Mesothelial cell of epicardium (in vitro differentiated cells): ENCODE measurements at places on chromosomes 1 and 21.
A peak's percentile ranks its signal among the peaks of the same experiment; 100 is the strongest.

DNA sequence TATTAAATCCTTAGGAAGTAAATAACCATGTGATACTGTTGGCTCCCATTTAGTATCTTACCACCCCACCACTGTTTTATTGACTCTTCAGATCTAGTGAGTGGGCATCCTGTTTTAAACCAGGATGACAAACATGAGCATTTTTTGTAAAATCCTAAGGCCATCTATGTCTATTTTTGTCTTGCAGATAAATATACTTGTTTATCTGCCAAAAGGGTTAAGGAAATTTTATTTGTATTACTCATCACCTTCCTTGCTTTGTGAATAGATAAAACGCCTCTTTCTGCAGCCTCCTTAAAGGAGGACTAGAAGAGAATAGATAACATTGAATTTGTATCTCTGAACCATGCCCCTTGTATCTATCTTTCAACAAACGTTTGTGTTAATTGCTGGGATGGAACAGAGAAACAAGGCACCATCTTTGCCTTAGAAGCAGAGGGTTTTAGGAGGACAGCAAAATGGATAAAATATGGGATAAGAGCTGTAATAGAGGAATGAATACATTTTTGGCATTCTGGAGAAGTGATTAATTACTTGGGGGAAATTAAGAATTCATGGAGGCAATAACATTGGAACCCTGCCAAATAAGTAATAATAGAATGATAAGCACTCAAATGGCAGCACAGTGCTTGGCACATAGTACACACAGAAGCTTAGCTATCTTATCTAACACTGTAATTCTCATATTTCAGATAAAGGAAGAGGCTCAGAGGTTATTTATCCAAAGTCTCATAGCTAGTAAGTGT lies 14.7 kb downstream of the YTHDF2 start:
- H3K27me3 ChIP-seq: no peaks in the 10 kb centered on the region
- DNase-seq: no peak
- peak overlapping the region; percentile 70 for H3K27ac ChIP-seq
- H3K4me1 ChIP-seq: peaks cover 38% of the 10 kb centered on the region
- H3K36me3 ChIP-seq: peaks cover 16% of the 10 kb centered on the region

- no peak overlapping the region for H3K4me3 ChIP-seq
- peaks cover 11% of the 10 kb centered on the region for H3K36me3 ChIP-seq
- H3K4me1 ChIP-seq: peaks cover 31% of the 10 kb centered on the region
- peak overlapping the region; percentile 17 for H3K27ac ChIP-seq
These were observed 10.0 kb upstream of the ABCG1 start for GRCh38 chr21:42208801-42209490.

- no peaks in the 10 kb centered on the region for H3K4me1 ChIP-seq
- H3K36me3 ChIP-seq: peaks cover 34% of the 10 kb centered on the region
- H3K4me3 ChIP-seq: no peak overlapping the region
- no peak overlapping the region for H3K27ac ChIP-seq
- no peak for DNase-seq
- no peaks in the 10 kb centered on the region for H3K27me3 ChIP-seq
These were observed 42.7 kb upstream of the GLIS1 start for GRCh38 chr1:53781654-53782053.

DNA sequence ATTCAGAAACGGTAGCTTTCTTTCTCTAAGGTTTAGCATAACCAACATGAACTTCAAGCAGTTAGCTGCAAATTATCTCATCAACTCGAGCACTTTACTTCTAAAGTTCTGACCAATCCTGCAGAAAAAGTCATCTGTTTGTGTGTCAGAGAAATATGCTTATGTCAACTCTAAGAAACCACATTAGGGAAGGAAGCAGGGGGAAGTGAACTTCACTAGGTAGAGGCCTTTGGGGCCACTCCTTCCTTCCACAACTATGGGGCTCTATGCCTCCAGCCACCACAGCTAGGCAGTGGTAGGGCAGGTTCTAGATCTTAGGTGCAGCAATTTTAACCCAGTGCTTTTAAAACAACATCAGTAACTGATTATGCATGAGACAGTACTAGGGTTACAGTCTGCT lies 375.9 kb downstream of the DSCAM start:
- H3K4me1 ChIP-seq: peaks cover 4% of the 10 kb centered on the region
- no peak for DNase-seq
- no peak overlapping the region for H3K4me3 ChIP-seq
- no peaks in the 10 kb centered on the region for H3K36me3 ChIP-seq

GRCh38 chr21:37183749-37184148 lies 83.4 kb downstream of the VPS26C start:
- H3K4me3 ChIP-seq: no peak overlapping the region
- H3K36me3 ChIP-seq: peaks cover 47% of the 10 kb centered on the region
- no peak overlapping the region for H3K27ac ChIP-seq
- no peak for DNase-seq

- no peaks in the 10 kb centered on the region for H3K36me3 ChIP-seq
- H3K27me3 ChIP-seq: peaks cover 16% of the 10 kb centered on the region
- no peaks in the 10 kb centered on the region for H3K4me1 ChIP-seq
- no peak for DNase-seq
These were observed 27.5 kb upstream of the COL9A2 start for GRCh38 chr1:40344597-40344996.

DNA sequence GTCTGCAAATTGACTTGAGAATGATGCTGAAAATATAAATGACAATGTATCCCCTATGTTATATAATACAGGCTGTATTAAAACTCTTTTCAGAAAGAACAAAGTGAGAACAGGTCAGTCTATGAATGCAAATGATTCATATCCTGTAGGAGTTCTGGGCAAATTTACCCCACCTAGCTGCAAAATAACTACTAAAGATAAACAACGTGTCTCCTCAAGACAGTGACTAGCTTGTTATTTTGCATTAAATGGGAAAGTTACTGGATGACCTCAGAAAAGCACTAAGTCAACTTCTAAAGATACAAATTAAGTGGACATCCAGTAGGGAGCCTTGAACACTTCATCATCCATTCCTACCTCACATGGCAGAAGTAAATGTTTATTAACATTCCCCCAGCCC lies 11.1 kb downstream of the RNF19B start:
- DNase-seq: no peak
- H3K36me3 ChIP-seq: peaks cover 6% of the 10 kb centered on the region
- peaks cover 7% of the 10 kb centered on the region for H3K4me1 ChIP-seq
- H3K4me3 ChIP-seq: no peak overlapping the region

DNA sequence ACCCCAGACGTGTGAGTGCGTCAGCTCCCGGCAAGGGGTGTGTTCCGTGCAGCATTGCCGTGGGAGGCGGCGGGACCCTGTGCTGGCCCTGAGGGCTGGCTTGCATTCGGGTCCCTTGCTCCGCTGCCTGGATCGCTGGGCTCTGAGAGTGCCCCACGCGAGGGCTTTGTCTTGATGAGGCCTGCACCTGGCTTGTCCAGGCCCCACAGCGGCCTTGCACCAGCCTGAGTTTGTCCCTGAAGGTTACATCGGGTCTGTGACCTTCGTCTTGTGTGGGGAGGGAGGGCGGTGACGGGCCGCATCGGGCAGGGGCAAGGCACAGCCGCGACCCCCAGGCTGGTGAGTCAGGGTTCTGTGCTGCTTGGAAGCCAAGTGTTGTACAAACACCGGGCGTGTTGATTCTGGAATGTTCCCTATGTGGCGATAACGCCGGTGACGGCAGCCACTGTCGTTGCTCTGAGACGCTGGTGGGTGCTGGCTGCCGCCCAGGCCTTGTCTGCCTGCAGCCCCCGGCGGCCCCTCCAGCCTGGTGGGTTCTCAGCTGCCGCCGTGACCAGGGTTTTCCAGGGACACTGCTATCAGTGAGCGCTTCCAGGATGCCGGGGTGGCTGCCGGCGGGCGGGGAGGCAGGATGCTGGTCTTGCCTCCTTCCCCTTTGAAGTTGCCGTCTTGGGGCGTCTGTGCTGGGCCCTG lies 42.9 kb downstream of the SLX9 start:
- H3K27ac ChIP-seq: peak overlapping the region; percentile 57
- DNase-seq: no peak
- H3K27me3 ChIP-seq: no peaks in the 10 kb centered on the region
- H3K36me3 ChIP-seq: peaks cover 2% of the 10 kb centered on the region
- H3K4me1 ChIP-seq: peaks cover 11% of the 10 kb centered on the region
- no peak overlapping the region for H3K4me3 ChIP-seq
